ENCODE measurements at places on chromosomes 5 and 9.
A peak's percentile ranks its signal among the peaks of the same experiment; 100 is the strongest.

- DNase-seq: no peak
These were observed 38.2 kb upstream of the LPAR1 start for GRCh38 chr9:111076519-111076918.

GRCh38 chr5:65213921-65214525 is 267.7 kb downstream of the ADAMTS6 start:
- DNase-seq: no peak

- DNase-seq: no peak
These were observed 11.9 kb downstream of the UNC5A start for GRCh38 chr5:176822041-176822792.

DNA sequence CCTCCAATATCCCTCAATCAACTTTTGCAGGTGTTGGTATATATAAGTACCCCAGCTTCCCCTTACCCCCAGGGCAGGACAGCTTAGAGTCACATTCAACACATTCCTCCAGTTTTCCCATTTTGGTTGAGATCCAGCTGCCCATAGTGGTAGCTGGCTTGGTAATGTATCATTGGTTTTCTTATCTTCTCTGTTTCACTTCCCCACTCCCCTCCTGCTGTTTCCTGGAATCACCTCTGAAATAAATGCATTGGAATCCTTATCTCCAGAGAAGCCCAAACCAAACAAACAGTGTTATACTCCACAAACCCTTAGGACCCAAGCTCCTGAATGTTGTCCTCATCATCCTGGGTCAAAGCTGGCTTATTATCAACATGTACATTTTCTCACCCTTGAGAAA is 184.8 kb downstream of the TMEM38B start:
- DNase-seq: no peak

DNA sequence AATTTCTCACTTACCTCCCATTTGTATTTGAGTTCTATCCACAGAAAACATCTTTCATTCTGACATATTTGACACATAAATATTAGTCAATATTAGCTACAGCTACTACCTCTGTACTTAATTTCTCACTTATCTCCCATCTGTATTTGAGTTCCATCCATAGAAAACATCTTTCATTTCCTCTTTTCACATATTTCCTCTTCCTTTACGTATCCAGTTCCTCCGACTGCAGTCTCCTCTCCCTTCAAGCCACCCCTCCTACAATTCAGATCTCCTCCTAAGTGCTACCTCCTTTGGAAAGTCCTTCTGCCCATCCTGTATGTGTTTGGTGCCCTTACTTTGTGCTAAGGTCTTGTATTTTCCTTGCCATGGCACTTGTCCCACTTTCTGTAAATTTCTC is 1.6 kb downstream of the SREK1IP1 start:
- no peak for DNase-seq

GRCh38 chr9:86353655-86354010 is 577 bp downstream of the TUT7 start:
- no peak for DNase-seq

- DNase-seq: no peak
These were observed 11.0 kb upstream of the TRAF1 start for GRCh38 chr9:120937596-120937995.

DNA sequence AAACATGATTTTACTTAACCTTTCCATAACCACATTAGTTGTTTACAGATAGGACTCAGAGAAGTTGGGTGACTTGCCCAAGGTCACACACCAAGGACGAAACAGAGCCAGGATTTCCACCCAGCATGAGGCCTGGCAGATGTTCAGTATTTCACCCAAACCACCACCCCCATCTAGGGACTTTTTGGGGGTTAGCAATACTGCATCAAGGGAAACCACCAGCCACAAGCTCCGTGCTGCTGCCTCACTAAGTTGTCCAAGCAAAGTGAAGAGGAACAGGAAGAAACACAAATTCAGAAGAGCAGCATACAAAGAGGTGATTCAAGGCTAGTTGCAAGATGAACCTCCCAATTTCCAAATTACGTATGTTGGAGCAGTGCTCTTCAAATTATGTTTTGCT is 219.6 kb upstream of the RORB start:
- DNase-seq: no peak

- no peak for DNase-seq
These were observed 63.1 kb downstream of the GRAMD2B start for GRCh38 chr5:126486332-126486731.

DNA sequence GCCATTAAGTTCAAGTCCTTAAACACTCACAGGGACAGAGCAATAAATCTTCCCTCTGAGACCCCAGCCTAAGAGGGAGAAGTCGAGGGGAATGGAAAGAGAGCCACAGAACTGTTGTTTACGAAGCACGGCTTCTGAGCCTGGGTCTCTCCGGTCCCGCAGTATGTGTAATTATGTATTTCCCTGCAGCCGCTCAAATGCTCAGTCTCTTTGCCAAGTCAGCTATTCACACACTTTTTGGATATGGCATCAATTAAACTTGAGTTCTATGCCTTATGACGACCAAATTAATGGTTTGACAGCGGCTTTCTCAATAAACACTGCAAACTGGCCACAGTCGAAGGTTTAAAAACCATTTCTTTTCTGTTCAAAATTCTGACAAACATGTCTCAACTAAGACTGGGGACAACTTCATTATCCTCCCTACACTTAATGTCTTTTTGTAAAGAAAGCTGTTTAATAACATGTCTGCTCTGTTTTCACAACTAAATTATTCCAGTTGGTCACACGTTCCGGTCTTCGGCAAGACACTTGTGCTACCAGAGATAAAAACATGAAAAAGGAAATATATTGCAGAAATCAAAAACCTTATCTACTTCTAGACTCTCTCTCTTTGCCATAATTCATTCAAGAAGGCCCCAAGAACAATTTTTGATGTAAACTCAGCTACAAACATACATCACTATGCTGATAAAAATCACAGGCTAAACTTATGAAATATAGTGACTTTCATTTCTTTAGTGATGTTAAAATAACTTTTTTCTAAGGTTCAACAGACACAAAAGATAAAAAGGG is 203.2 kb downstream of the GAPVD1 start:
- DNase-seq: no peak

DNA sequence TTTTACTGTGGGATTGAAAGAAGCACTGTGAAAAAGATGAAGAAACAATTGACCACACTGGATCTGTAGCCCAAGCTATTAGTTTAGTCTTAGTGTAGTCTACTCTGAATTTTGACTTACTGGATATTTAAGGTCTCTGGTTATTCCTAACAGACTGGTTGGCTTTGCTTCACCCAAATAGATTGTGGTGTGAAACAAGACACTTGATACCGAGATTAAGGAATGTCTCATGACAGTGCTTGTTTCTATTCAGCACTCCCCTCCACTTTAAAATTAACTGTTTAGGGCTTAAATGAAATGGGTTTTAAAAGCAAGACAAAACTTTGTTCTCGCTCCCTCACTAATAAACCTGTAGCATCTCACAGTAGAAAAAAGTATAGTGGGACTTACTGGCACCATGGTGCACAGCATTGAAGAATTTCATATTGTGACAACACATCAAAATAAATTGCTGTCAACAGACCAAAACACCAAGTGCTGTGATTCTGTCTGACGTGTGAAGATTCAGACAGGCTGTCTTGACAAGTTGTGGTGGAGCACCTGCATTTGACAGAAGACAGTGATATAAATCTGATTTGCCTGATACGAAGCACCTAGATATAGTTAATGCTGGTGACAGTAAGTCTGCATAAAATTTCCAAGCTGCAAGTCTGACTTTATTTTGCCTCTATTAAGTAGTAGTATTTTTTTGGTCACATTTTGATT is 73.1 kb downstream of the PBX3 start:
- no peak for DNase-seq

GRCh38 chr9:91423785-91424402 is at the start of gene NFIL3:
TSS of gene NFIL3 (minus strand) at chr9:91423832. CDS start at chr9:91410734, 13,098 bp downstream.
- peak; percentile 93 for DNase-seq

DNA sequence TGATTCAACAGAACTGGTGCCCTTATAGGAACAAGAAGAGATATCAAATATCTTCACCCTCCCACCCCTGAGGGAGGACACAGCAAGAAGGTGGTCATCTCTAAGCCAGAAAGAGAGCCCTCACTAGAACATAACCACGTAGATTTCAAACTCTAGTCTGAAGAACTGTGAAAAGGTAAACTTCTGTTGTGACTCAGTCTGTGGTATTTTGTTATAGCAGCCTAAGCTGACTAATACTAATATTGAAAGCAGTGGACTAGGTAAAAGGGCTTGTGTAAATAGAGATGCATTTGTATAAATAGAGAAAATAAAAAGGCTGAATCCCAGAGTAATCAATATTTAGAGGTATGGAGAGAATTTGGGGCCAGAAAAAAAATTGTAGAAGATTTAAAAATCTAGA is 157.6 kb upstream of the CCNH start:
- no peak for DNase-seq

- no peak for DNase-seq
These were observed 390 bp upstream of the SNX2 start for GRCh38 chr5:122774519-122774860.

- peak; percentile 84 for DNase-seq
These were observed 2.5 kb downstream of the TNPO1 start for GRCh38 chr5:72818866-72819534.

GRCh38 chr9:70195456-70195855 is 63.3 kb upstream of the SMC5 start:
- DNase-seq: peak; percentile 58

DNA sequence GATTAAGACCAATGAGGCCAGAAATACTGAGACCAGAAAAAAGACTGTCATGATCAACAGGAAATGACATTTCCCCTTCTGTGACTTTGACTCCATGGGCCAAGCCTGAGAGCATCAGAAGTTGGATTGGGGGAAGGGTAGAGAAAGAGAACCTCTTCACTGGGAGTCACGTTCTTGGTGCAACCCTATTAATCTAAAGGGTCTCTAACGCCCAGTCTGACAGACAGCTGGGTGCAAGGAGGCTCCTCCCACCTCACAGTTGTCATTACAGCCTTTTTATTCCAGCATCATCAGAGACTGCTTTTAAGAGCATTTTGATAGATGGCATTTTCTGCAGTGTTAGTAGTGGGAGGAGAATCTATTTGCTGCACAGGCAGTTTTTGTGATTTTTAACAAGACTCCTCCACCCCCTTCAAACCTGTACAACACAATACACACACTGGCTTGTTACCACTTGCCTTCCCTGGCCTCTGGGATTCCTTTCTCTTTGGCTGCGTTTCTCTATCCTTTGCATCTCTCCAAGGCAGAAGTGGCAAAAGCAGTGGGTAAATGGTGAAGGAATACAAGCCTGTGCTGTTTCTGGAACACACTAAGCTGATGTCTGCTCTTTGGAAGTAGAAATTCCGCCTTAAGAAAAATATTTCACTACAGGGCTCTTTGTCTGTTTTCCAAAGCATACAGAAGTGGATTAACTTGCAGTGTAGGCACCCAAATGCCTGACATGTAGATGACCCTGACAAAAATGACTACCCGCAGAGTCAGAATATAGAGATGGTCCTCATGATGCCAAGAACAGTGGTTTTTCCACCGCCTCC is 310.4 kb upstream of the ZNF608 start:
- DNase-seq: no peak

DNA sequence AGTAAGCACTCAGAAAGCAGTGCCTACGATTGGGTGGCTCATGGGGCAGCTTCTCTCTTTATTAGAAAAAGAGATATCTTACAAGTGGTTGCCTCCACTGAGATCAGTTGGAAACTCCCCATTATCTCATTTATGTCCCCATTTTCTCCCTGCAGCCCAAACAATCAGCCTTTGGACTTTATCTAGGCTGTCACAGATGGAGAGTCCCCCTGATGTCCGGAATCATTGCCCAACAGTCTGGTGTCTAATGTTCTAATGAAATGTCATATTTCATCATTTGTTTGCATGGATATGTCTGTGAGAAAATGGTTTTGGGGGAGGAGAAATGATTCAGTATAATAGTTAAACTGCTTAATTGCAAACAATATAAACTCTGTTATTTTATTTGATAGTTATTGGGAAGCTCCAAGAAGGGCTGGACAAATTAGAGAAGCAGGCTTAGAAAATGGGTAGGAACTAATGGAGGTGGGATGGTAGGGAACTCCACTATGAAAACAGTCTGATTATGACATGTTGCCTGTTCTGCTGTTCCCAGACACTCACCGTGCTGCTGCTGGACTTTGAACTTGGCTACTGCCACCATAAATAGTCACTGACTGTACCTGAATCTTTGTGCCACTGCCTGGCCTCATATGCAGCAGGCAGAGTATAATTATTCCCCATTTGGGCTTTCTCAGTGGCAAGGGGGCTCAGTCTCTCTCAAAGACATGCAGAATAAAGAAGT is 38.3 kb upstream of the SMAD5 start:
- no peak for DNase-seq

- no peak for DNase-seq
These were observed 188.7 kb upstream of the ITGA1 start for GRCh38 chr5:52598968-52599367.

GRCh38 chr9:87395804-87396479 is 101.7 kb upstream of the DAPK1 start:
- no peak for DNase-seq

DNA sequence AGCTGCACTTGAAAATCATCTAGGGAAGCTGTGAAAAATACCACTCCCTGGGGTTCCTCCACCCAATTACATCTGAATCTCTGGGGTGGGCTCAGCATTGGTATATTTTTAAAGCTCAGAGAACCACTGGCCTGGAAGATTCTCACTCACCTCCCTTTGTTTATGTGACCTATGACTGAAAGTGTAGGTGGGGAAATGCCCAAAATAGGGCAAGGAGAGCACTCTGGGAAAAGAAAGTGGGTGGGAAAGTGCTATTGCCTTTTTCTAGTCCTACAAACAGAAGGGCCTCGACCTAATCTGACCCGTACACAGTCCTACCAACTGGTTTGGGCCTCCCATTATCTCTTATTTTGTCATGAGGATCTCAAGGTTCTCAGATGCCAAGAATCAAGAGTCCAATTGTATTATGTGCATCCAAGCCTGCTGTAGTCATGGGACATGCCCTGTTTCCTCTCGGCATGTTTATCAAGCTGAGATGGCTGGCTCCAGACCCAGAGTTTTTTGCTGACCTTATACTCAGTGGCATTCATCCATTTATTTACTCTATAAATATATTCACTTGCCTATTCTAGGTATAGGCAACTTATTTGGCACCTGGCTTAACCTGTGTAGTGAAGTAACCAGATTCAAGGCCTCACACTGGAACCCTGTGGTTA is 483.7 kb downstream of the ENC1 start:
- no peak for DNase-seq
